PC-9 (cell line): ENCODE measurements at places on chromosomes 6 and 20. TPM values are rescaled to one million over a fixed set of nuclear protein-coding genes. Genes with fewer than 3 reads are reported as not detected.

DTD1 gene
- total RNA-seq = 62.8 and 80.9 TPM in 2 replicates

MYBL2 gene
- total RNA-seq = 124 and 152 TPM in 2 replicates

FRK gene
- total RNA-seq = 14.4 and 17.2 TPM in 2 replicates

TRMT6 gene
- total RNA-seq = 12.2 and 16.2 TPM in 2 replicates

HLA-DRB5 gene
- 0.33 TPM in 1 of 2 replicates, not detected in the other for total RNA-seq

NUDT3 gene
- 16.8 and 19.1 TPM in 2 replicates for total RNA-seq

BEND3 gene
- total RNA-seq = 3.4 and 3.8 TPM in 2 replicates

TDP2 gene
- 83.0 and 95.8 TPM in 2 replicates for total RNA-seq
